Stimulated activated CD4-positive, alpha-beta T cell treated with anti-CD3 and anti-CD28 coated beads, Interleukin-2, amount 100 ng/mL, for 4 hours (primary cell): ENCODE measurements at places on chromosomes 6 and 20.

- no peak for DNase-seq
These were observed 1.5 kb upstream of the NSFL1C start for GRCh38 chr20:1468117-1468624.

GRCh38 chr6:39018103-39018502 is 30.5 kb upstream of the GLP1R start:
- DNase-seq, result no peak

GRCh38 chr20:47733892-47734291 is 51.4 kb downstream of the SULF2 start:
- no peak for DNase-seq

- DNase-seq, result no peak
These were observed 23.0 kb upstream of the NFATC2 start for GRCh38 chr20:51565298-51566144.

DNA sequence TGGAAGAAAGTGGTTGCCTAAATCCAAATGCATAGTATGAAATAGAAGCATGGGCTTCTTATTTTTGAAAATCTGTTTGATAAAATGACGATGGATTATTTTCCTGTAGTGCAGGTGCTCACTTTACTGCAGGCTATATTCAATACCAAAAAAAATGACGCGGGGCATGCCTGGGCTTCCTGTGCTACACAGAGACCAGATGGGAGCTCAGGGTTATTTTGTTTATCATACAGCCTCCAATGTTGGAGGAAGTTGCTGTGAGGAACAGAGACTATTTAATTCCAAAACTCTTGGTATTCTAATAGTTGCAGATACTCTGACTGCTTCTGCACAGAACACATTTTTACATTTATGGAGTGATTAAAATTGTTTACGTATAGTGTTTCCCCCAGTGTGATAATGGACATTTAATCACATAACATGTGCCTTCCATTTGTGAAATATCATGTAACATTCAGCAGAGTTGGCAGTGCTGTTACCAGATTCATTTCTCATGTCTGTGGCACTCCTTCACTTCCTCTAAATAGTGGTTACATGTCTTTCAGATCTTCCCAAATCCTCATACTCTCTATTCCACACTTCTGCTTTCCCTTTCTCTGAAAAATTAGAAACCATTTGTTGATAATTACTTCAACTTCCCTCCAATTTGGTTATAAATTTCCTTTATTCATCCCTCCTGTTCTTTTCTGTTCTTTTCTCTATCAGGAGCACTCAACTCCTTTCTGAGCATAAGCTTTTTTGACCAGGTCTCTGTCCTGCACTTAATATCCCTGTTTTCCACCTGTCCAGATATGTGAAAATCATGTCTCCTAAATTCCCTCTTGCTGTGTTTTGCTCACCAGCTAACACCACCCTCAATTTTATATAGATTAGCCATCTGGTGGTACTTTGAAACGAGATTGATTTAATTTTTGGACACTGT is 121.6 kb downstream of the ADGRB3 start:
- no peak for DNase-seq

DNA sequence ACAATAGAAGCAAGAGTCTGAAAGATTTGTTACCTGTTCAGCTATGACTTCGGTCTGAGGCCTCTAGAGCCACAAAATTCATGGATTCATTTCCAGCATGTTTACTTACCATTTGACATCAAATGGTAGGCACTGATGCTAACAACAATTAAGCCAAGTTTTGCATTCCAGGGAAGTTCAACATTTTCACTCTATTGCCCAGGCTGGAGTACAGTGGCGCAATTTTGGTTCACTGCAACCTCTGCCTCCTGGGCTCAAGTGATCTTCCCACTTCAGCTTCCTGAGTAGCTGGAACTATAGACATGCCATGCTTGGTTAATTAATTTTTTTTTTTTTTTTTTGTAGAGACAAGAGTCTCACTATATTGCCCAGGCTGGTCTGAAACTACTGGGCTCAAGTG is 114.1 kb upstream of the SGK1 start:
- DNase-seq, result no peak

DNA sequence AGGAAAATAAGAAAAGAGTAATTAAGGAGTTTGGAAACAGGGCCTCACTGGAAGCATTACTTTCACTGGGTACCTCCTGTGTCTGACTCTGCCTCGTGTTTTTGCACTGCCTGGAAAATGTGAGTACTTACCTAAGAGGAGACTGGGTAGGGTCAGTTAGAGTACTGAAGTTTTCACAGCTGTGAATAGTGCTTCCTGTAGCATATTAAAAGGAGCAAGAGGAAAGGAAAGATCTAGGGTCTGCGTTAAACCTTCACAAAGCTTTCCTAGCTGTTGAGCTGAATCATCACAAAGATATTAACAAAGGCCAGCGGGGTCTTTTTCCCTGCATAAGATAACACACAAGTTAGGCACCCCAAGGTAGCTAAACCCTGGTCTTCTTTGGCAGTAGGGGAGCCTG is 82.3 kb downstream of the MLIP start:
- no peak for DNase-seq

DNA sequence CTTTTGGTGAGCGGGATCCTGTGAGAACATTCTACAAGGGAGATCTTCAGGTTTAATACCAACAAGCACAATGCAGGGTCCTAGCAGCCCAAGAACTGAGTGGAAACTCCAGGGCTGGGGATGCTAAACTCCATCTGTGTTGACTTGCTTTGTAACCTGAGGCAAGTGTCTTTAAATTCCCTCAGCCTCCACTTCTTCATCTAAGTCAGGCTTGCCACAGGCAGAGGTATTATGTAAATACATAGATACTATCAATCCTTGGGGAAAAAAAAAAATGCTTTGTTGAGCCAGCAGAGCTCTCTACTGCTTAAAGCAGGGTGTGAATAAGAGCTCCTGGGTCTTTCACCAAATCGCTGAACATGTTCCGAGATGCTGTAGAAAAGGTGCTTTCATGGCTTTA is 114.2 kb upstream of the PHACTR1 start:
- DNase-seq, result no peak

DNA sequence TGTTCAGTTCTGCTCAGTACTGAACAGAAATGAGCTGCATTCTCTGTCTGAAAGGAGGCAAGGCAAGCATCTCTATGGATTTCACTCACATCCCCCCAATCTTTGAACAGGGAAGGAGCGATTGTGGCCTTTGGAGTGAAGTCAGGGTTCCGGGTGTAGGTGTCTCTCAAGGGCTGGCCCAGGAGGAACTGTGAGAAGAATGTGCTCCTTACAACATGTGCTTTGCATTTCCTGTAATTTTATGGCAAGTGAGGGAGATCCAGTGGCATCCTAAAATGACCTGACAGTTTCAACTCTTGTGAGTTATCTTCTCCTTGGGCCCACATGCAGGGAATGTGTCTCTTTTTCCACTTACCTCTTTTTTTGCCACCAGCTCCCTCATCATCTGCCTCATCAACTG is 63.0 kb upstream of the RIN2 start:
- no peak for DNase-seq

DNA sequence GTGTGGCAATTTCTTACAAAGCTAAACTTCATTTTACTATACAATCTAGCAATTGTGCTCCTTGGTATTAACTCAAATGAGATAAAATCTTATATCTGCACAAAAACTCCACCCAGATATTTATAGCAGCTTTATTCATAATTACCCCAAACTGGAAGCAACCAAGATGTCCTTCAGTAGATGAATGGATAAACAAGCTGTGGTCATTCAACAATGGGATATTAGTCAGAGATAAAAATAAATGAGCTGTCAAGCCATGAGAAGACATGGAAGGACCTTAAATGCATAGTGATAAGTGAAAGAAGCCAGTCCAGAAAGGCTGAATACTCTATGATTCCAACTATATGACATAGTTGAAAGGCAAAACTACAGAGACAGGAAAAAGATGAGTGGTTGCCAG is 98.9 kb upstream of the BMP2 start:
- DNase-seq, result no peak

DNA sequence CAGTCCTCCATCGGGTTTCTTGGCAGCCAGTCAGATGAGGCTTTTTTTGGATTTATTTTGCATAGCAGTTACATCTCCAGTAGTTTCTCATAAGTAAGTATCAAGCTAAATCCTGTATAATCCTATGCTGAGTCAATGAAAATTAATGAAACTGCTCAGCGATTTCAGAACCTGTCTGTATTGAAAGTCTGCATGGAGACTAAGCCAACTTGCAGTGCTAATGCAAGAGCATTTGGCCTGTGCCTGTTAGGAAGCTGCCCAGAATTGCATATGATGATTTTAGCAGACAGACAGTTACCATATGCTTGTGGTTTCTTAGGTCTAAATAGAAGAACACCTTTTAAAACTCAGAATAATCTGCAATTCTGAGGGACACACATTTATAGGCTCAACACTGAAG is 25.2 kb upstream of the LRRN4 start:
- no peak for DNase-seq

- no peak for DNase-seq
These were observed 64.6 kb downstream of the VEGFA start for GRCh38 chr6:43834528-43835155.

DNA sequence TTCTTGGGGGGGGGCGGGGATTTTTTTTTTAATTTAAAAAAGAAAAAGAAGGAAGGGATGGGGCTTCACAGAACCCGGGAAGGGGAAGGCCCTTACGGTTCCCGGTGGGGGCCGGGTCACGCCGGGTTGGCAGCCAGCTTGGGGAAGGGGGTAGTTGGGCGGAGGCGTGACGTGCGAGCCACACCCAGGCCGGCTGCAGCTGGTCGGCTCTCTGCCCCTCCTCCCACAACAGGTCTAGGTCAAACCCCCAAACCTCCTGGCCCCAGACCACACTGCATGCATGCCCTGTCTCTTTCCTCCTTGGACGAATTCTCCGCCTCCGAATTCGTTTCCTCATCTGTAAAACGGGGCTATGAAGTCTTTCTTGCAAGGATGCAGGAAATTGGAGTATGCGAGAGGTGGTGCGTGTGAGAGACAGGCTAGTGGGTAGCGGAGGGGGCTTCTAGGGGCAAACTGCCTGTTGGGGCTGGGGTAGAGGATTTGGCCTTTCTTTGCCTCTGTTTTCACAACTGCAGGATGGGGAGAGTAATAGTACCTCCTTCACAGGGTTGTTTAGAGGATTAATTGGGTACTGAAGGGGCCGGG is 828 bp downstream of the HCK start:
- DNase-seq, result no peak

- no peak for DNase-seq
These were observed 201.7 kb upstream of the FOXQ1 start for GRCh38 chr6:1110164-1110563.

DNA sequence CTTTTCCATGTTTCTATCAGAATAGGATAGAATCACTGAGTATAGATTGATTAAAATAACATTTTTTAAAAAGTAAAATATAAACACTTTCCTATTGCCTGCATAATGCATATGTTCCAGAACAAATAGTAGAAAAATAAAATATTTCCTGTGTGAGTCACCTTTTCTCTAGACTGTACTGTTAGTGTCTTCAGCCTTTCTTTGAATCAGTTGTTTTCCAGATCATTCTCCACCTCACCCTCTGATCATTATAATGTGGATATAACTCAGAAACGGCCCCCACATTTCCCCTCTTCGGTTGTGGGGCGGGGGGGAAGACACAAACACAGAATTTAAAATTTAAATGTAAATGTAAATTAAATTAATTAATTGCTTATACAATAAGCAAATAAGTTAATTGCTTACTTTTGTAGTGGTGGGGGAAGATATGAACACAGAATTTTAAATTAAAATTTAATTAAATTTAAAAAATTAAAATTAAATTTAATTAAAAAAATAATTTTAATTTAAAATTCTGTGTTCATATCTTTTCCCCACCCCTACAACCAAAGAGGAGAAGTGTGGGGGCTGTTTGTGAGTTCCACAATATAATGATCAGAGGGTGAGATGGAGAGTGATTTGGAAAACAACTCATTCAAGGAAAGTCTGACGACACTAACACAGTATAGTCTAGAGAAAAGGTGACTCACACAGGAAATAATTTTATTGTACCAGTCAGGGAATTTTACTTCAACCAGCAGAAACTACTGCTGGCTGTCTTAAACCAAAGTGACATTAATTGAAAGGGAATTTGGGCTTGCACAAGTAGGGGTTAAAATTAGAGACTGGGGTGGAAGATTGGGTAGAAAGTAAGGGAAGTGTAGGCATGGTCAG is 37.1 kb upstream of the PROKR2 start:
- no peak for DNase-seq

GRCh38 chr6:164337925-164338397 is 923.4 kb downstream of the QKI start:
- no peak for DNase-seq

DNA sequence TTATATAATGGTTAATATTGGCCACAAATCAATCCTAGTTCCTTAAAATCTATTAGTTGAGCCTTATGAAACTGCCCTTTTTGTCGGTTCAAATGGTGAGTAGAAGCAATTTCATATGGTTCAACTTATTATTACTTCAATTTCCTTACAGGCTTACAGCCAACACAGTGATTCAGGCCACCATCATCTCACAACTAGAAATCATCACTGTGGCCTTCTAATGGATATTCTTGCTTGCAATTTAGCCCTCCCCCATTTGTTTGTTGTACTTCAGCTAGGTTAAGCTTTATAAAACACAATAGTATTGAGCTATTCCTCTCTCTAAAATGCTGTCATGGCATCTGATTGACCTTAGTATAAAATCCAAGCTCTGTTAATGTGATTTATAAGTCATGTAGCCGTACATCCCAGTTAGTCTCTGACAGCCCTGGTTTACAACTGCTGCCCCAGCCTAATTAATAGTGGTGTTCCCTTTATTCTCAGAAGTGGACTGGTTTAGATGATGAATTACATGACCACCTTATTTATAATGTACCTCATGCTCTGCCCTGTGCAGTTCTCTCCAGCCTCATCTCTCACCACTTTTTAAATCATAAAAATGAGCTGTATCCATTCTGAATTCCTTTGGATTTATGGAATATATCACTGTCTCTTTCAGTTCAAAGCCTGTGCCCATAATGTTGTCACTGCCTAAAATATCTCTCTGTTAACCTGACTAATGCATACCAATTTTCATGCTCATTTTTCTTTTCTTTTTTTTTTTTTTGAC is 36.7 kb downstream of the LAMA2 start:
- no peak for DNase-seq

DNA sequence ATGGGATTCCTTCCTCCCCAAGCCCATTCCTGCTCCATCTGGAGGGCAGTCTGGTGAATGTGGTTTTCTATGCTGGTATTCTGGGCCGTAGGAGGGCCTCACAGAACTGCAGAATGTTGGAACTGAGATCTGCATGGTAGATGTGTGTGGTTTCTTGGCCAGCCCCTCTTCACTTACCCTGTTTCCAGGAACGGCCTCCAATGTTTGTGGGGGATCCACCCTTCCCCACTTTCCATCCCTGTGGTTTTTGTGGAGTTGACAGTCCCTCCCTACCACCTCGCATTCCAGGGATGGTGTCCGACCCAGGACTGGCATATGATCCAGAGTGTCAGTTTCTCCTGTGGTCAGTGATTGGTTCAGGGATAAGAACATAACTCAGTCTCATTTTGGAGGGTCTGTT is 26.7 kb upstream of the TMEM14A start:
- no peak for DNase-seq

DNA sequence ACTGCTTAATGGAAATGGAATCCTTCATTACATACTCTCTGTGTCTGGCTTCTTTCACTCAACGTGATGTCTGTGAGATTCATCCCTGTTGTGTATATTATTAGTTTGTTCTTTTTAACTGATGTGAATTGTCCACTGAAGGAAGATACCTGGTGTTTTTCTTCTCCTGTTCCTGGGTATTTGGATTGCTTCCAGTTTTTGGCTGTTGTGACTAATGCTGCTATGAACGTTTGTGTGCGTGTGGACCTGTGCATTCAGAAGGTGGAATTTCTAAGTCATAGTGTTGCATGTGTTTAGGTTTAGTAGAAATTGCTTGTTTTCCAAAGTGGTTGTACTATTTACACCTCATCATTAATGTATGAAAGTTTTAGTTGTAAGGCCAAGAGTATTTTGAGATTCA is 3.8 kb downstream of the TULP4 start:
- no peak for DNase-seq

- DNase-seq, result no peak
These were observed 25.6 kb downstream of the POFUT1 start for GRCh38 chr20:32233286-32233685.
